ENCODE measurements at places on chromosomes 2 and 18.

- no peak for DNase-seq
These were observed 118.6 kb downstream of the RTP5 start for GRCh38 chr2:241988146-241988545.

DNA sequence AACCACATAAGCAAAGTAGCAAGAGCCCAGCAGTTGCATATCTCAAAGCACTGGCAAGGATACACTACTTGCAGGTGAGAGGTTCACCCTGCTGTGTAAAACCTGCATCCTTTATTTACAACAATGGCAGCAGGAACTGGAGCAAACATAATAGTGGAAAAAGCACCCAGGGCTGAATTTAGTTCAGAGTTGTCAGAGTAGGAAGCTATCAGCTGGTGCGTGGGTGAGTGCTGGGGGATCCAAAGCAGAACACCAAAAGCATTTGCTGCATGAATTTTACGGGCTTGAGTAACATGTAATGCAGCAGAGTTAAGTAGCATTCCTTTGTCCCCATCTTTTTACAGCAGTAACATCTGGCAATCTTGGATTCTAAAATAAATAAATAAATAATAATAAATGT lies 73.5 kb upstream of the SRD5A2 start:
- DNase-seq: no peak

GRCh38 chr2:133169274-133169912 lies 398.9 kb downstream of the NCKAP5 start:
- no peak for DNase-seq

- DNase-seq: no peak
These were observed 156.8 kb upstream of the MAPRE2 start for GRCh38 chr18:34884436-34884835.

GRCh38 chr18:59502274-59503175 lies 143.5 kb upstream of the LMAN1 start:
- DNase-seq: peak; percentile 92

DNA sequence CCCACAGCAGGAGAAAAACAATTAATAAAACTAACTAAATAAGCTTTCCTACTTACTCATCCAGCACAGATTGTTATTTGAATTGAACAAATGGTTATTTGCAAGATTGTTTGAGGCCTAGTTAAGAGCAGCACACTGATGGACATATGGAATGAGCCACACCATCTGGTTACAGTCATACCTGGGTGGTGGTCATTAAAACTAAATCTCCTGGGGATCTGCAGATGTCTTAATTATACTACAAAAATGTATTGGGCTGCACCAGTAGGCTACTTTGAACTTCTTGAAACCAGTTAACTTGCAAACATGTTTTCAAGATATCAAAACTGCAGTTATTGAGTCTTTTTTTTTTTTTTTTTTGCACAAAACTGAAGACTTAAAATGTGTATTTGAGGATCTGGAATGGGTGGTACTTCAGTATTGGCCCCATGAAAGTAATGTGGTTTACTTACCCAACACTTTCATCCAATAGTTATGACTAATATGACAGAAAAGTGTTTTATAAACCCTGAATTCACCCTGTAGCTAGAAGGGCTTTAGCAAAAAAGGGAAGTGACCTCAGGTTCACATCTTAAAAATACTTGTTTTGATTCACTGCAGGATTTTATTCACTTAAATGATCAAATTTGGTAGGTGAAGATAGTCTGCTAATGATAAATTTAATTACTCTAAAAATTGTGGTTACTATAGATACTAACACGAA lies 10.8 kb downstream of the AGFG1 start:
- no peak for DNase-seq

DNA sequence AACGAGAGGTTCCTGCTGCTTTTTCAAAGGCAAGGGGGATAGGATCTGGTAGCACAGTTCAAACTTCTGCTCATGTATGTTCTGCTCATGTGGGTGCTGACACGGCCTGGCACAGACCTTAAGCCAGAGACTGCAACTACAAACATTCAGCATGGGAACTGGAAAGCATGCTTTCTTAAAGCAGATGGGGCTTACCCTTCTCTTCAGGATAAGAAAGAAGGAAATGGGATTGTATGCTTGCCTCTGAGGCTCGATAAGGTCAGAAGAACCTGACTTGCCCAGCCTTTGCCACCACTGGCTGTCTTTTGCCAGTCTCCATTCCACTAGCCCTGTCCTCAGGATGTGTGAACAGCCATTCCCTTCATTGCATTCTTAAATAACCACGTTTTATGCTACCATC lies 10.7 kb downstream of the DOCK10 start:
- DNase-seq: no peak

DNA sequence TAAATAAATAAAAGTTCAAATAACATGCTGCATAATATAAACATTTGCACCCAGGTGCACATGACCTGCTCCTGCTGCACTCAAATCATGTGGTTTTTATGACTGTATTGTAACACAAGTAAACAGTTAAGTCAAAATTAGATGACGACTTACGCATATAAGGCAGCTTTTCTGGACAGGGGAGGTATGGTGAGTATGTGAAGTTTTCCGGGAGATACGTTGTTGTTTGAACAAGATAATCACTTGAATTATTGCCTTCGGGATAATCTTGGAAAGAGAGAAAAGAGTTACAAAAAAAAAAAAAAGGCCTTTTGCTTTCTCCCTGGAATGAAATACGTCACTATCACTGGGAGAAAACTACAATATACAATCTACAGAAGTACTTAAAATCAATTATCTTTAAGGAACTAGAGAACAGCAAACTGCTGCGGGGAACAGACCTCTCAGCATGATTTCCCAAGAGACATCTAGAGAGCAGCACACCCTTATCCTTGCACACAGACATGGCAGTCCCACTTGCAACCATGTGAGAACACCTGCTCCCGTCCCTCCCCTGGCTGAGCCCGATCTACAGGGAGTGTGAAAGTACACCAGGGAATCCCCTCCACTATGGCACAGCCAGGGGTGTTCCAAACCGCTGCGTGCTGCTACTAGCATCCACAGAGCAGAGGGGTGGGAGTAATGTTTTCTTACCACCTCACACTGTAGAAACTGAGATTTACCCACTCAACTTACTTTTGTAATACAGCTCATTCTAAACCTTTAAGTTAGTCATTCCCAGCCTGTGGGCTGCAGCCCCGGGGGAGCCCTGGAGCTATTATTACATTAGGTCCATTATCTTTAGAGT lies 26.3 kb downstream of the B4GALT6 start:
- no peak for DNase-seq

DNA sequence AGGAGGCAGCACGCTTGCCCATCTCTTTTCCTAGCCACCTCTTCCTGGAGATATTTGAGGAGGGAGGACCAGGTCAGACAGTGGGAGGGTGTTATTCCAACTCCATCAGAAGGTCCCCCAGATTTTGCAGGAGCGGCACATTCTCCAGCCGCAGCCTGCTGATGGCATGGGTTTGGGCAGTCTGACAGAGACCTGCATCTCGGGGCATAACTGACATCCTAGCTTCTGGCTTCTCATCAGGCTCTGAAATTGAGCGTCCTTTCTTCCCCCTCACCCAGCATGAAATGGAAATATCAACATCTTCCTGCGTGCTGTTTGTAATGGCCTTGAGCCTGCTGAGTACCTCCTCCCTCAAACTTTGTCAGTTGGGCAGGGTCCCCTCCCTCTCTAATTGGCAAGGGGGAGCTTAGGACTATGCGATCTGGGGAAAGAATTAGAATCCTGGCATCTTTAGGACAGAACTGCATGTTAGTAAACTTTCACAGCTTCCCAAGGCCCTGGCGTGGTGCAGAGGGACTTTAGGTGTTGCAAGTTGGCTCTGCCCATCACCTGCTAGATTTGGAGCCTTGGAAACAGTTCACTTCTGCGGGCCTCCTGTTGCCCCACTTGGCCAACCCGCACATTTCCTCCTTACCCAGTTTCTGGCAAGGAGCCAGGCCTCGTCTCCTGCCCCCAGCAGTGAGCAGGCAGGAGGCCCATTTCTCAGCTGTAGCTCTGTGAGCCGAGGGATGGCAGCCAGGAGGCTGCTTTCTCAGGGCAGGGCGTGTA lies 2.2 kb downstream of the ITM2C start:
- DNase-seq: peak; percentile 23

DNA sequence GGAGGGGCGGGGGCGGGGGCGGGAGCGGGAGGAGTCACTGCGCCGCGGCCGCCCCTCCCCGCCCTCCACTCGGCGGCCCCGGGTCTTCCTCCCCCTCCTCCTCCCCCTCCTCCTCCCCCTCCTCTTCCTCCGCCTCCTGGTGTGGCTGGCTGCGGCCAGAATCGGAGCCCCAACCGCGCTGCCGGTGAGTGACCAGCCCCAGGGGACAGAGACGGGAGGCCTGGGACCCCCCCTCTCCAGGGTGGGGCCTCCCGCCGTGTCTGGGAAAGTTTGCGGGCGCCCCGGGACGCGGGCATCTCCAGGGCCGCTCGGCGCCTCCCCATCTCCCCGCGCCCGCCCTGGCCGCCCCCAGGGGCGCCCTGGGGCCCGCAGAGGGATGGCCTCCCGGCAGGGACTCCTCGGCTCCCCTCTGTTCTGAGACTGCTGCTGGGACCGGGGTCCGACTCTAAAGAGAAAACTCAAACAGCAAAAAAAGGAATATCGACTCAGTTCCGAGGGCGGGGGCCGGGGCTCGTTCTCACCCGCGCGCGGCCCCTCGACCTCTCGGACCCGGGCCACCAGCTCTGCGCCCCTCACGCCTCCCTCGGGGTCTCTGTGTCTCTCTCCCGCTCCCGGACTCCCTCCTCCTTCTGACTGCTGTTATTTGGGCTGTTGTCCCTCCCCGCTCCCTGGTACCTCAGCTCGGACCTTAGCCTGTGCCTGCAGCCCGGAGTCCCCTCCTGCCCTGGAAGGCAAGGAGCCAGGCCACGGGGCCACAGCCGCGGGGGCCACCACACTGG lies at the start of gene STON1:
Gene STON1, plus strand, starts transcription at position 122 of the 779 bp plus-strand sequence. CDS start 50,480 bp downstream, outside the sequence.
- DNase-seq: no peak

- DNase-seq: no peak
These were observed 52.5 kb downstream of the FAM117B start for GRCh38 chr2:202687276-202687675.

GRCh38 chr2:19872302-19872701 lies 29.5 kb downstream of the TTC32 start:
- no peak for DNase-seq

- peak; percentile 4 for DNase-seq
These were observed 69.3 kb downstream of the MARCO start for GRCh38 chr2:119011162-119011909.

GRCh38 chr2:149544692-149545091 lies 42.9 kb downstream of the MMADHC start:
- DNase-seq: no peak

DNA sequence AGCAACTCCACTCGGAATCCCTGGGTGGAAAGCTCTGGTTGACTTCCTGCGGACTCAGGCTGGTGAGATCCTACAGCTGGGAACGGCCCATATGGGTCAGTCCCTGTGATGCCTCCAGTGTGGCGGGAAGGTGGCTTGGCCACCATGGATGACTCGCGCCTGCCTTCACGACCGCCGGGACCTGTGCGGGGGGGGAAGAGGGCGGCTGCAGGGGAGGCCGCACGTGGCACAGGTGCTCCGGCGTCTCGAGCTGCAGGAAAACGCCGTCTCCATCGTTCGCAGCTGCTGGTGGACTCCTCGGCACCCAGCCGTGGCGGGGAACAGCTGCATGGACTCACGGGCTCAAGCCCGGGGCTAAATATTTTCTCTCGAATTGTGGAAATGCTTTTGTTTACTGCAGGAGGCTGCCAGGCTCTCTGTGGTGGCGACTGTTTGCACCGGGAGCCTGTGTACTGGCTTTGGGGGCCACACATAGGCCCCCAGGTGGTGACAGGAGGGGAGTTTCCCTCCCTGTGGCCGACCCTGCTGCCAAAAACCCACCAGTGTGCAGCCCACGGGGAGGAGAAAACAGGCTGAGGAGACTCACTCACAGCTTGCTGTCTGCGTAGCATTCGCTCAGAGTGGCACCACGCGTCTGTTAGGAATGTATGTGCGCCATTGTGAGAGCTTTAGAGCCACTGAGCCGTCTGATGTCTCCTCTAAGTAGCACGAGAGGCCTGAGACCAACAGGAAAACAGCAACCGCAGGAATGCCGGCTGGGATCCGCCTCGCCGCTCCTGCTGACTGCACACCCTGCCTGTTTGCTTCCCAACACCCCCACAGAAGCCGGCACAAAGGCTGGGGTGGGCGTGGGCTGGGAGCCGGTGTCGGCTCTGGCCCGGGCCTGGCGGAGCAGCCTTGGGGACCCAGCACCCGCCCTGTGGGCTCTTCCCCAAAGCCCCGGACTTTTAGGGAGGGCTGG lies 89.2 kb downstream of the NFATC1 start:
- peak; percentile 50 for DNase-seq

GRCh38 chr18:65221115-65221514 lies 529.7 kb upstream of the CDH7 start:
- DNase-seq: no peak

GRCh38 chr2:237501892-237502513 lies 15.0 kb downstream of the MLPH start:
- DNase-seq: no peak

GRCh38 chr2:196607073-196607472 lies 32.4 kb upstream of the CCDC150 start:
- peak; percentile 42 for DNase-seq

GRCh38 chr2:98561902-98562695 lies 46.2 kb downstream of the COA5 start:
- no peak for DNase-seq

- DNase-seq: no peak
These were observed 3.9 kb downstream of the HEATR5B start for GRCh38 chr2:37080266-37080665.

DNA sequence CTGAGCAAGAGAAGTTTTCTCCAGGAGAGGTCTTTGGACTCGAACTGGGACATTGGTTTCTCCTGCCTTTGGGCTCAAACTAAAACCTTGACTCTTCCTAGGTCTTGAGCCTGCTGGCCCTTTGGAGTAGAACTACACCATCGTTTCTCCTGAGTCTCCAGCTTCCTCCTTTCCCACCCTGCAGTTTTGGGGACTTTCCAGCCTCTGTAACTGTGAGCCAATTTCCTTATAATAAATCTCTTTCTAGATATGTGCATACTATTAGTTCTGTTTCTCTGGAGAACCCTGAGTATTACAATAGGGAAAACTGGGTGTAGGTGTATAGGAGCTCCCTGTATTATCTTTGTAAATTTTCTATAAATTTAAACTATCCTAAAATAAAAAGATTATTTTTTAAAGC lies 219.8 kb upstream of the AGAP1 start:
- no peak for DNase-seq

DNA sequence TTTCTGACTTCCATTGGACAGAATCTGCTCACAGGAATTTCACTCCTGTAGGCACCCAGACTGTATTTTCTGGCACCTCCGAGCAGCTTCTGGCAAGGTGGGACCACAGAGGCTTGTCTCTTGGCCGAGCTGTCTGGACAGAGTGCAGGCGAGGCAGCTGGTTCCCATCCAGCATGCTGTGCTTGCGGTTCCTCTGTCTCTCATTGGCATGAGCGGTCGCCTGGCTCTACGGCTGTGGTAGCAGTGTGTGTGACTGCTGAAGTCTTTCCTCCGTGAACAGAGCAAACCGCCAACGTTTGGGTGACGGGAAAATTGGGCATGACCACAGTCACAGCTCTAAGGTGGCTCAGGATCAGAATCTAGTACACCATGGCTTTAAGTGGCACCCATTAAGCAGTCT lies 411.7 kb upstream of the NETO1 start:
- DNase-seq: no peak

GRCh38 chr2:191670076-191670475 lies 7.9 kb upstream of the NABP1 start:
- no peak for DNase-seq
